Naive thymus-derived CD8-positive, alpha-beta T cell (primary cell): ENCODE measurements at places on chromosomes 7 and 10. TPM values are rescaled to one million over a fixed set of nuclear protein-coding genes. Genes with fewer than 3 reads are reported as not detected.

Gene SFRP5
- total RNA-seq, result 13.6 TPM

Gene PTN
- total RNA-seq, result not detected

Gene CASTOR2
- 7.7 TPM for total RNA-seq

Gene HECW1
- not detected for total RNA-seq

Gene OPN4
- not detected for total RNA-seq

Gene IGFBP3
- 10.4 TPM for total RNA-seq

GRCh38 chr7:89458114-89458513 is 662.6 kb upstream of the TEX47 start:
- no peaks in the 10 kb centered on the region for H3K36me3 ChIP-seq
- DNase-seq, result no peak
- no peaks in the 10 kb centered on the region for H3K27me3 ChIP-seq
- H3K27ac ChIP-seq, result no peak overlapping the region
- no peak overlapping the region for H3K4me3 ChIP-seq

GRCh38 chr10:61066661-61067344 is 122.8 kb upstream of the RHOBTB1 start:
- DNase-seq, result no peak
- H3K36me3 ChIP-seq, result no peaks in the 10 kb centered on the region
- no peak overlapping the region for H3K4me3 ChIP-seq

DNA sequence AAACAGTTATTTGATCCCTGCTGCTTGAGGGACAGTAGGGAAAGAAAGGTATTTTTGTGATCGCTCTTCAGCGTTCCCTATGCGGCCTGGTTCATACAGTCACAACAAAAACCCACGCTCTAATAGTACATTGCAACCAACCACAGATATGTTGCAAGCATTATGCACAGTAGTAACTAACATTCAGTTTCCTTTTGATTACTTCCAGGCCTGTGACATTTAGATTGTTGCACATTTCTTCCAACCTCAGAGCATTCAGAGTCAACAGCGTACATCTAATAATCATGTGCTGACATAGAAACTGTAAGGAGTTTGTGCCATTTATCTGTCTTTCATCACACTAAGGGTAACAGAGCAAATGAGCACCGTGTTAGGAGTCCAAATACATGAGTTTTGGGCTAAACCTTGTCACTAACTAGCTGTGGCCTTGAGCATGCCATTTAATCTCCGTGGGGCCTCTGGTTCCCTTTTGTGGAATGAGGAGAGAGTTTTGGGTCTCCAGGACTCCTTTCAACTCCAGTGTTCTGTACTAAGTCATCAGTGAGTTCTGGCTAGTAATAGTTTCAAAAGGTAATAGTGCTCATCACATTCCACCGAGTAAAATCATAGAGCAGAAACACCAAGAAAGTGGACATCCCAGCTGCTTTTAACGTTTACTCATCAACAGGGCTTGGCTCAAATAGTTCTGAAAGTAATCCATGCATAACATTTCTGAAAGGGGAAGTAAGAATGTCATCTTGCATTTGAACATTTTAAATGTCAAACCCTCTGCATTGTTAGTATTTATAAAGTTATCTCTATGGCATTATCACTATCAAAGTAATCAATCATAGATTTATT is 99.0 kb upstream of the FZD1 start:
- H3K4me3 ChIP-seq, result no peak overlapping the region
- H3K27ac ChIP-seq, result no peak overlapping the region
- DNase-seq, result no peak
- no peaks in the 10 kb centered on the region for H3K27me3 ChIP-seq
- no peaks in the 10 kb centered on the region for H3K36me3 ChIP-seq
- no peaks in the 10 kb centered on the region for H3K4me1 ChIP-seq

DNA sequence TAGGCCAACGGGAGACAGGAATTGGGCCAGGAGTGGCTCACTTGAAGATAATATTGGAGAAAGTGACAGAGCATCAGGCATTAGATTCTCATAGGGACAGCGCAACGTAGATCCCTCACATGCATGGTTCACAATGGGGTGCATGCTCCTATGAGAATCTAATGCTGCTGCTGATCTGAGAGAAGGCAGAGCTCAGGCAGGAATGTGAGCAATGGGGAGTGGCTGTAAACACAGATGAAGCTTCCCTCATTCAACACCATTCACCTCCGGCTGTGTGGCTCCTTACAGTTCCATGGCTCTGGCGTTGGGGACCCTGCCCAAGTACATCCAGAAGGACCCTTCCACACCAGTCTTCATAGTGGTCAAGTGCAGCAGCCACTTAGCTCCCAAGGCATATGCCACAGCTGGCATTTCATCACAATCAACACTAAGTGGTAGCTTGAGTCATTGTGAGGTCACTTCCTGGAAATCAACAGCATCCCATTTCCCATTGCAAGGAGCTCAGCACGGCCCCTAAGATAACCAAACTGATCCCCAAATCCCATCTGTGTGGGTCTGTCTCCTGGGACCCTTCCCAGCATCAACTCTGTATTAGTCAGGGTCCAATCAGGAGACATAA is 174.5 kb downstream of the TPST1 start:
- H3K4me3 ChIP-seq, result no peak overlapping the region
- H3K27me3 ChIP-seq, result no peaks in the 10 kb centered on the region
- no peak for DNase-seq
- H3K36me3 ChIP-seq, result peaks cover 30% of the 10 kb centered on the region
- no peaks in the 10 kb centered on the region for H3K4me1 ChIP-seq

DNA sequence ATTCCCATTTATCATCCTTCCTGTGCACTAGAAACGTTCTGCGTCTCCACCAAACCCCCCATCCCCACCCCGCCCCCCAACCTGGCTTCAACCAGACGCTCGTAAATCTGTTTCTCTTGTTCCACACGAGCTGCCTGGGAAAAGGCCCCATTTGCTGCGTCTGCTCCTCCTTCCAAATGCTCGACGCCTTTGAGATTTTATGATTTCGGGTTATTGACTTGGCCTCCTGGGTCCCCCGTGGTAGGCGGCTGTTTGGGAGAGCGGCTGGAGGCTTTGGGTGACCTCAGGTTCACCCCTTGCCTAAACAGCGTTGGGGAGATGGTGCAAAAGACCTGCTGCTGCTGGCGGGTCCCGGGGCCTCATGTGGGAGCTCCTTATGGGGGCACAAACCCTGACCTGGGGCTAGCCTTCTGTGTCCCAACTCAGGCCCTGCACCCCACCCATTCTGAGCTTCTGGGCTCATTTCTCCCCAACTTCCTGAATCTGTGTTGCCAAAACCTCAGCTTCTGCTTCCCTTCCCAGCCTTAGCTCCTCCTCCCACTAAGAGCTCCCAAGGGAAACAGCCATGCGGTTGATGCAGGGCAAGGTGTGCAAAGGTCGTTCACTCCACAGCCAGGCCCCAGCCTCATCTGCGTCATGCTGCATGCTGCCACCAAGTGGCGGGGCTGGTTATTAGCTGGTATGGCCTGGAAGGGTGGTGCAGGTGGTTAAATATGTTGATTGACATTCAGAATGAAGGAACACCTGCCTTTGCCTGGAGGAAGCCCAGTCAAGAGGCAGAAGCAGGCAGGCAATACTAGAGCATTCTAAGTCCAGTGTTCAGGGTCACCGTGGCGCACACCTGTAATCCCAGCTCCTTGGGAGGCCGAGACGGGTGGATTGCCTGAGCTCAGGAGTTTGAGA is 49.1 kb upstream of the ELN start:
- no peak for DNase-seq
- peaks cover 3% of the 10 kb centered on the region for H3K27me3 ChIP-seq
- no peaks in the 10 kb centered on the region for H3K36me3 ChIP-seq
- H3K4me3 ChIP-seq, result no peak overlapping the region
- no peak overlapping the region for H3K27ac ChIP-seq
- peaks cover 3% of the 10 kb centered on the region for H3K4me1 ChIP-seq

DNA sequence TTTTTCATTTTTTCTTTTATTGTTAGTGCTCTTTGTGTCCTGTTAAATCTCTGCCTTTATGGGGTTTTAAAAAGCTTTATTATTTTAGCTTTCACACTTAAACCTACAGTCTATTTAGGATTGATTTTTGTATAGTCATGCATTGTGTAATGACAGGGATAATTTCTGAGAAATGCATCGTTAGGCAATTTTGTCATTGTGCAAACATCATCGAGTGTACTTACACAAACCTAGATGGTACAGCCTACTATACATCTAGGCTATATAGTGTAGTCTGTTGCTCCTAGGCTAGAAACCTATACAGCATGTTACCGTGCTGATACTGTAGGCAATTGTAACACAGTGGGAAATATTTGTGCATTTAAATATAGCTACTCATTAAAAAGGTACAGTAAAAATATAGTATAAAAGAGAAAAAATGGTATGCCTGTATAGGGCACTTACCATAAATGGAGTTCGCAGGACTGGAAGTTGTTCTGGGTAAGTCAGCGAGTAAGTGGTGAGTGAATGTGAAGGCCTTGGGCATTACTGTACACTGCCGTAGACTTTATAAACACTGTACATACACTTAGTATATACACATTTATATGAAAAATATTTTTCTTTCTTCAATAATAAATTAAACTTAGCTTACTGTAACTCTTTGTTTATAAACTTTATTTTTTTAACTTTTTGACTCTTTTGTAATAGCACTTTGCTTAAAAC is 16.0 kb downstream of the UBE2D1 start:
- H3K27ac ChIP-seq, result no peak overlapping the region
- H3K36me3 ChIP-seq, result peaks cover 6% of the 10 kb centered on the region
- peaks cover 68% of the 10 kb centered on the region for H3K4me1 ChIP-seq
- no peak overlapping the region for H3K4me3 ChIP-seq

- H3K27ac ChIP-seq, result no peak overlapping the region
- DNase-seq, result no peak
- no peak overlapping the region for H3K4me3 ChIP-seq
- no peaks in the 10 kb centered on the region for H3K27me3 ChIP-seq
- H3K36me3 ChIP-seq, result no peaks in the 10 kb centered on the region
These were observed 184.7 kb upstream of the PCDH15 start for GRCh38 chr10:54985732-54986131.

DNA sequence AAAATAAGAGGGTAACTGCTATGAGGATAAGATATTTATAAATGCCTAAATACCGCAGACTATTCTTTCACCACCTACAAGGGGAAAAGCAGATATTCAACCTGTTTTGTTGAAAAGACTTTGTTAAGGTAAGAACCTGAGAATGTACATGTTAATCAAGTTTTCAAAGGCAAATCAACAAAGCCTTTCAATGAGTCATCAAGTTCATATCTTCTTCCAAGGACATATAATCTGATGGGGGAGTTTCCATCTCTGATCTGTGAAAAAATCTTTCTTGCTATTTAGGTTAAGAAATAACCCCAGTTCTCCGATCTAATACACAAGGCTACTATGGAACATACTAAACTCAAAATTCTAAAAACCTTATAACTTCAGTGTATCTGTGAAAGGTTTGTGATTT is 40.0 kb upstream of the ANLN start:
- no peak for DNase-seq
- H3K27ac ChIP-seq, result no peak overlapping the region
- no peak overlapping the region for H3K4me3 ChIP-seq
- no peaks in the 10 kb centered on the region for H3K27me3 ChIP-seq
- H3K4me1 ChIP-seq, result no peaks in the 10 kb centered on the region
- no peaks in the 10 kb centered on the region for H3K36me3 ChIP-seq

- peaks cover 5% of the 10 kb centered on the region for H3K36me3 ChIP-seq
- H3K4me1 ChIP-seq, result no peaks in the 10 kb centered on the region
- H3K27ac ChIP-seq, result no peak overlapping the region
- no peak overlapping the region for H3K4me3 ChIP-seq
- H3K27me3 ChIP-seq, result peaks cover 27% of the 10 kb centered on the region
These were observed 475 bp downstream of the NEUROD6 start for GRCh38 chr7:31340051-31340450.

DNA sequence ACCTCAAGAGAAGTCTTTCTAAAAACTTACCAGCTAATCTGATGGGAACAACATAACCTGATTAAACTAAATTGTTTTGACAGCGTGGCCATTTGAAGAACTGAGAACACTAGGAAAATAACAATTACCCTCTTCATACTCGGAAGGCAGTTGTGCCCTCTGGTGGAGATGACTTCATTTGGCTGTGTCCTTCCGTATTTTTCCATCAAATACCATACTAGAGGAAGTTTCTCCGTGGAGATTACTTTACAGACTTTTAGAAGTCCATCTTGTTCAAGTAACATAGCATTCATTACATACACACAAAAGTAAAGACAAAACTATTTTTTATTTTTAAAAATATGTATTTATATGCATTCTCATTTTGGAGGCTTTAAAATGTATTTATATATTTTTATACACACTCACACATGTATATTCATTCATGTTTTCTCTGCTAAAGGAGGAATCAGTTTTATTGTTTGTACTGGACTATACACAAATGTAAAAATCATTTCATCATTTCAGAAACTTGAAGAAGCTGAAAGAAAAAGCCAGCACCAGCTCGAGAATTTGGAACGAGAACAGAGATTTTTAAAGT is 25.2 kb downstream of the SMNDC1 start:
- peak overlapping the region; percentile 31 for H3K27ac ChIP-seq
- H3K4me1 ChIP-seq, result peaks cover 15% of the 10 kb centered on the region
- no peak overlapping the region for H3K4me3 ChIP-seq
- H3K36me3 ChIP-seq, result no peaks in the 10 kb centered on the region

DNA sequence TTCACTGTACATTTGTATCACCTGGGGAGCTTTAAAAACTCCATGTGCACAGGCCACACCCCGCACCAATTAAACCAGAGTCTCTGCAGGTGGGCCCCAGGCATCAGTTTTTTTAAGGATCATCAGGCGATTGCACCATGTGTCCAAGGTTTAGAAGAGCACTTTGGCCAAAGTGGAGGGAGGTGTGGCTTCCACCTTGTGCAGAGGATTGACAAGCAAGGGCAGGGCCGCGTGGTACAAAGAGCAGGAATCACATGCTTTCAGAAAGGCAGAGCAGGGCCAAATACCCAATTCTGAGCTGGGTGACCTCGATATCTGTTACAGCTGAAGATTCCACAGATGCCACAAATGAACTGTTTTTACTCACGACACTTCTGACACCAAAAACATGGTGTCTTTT is 52.4 kb downstream of the NOC3L start:
- H3K27ac ChIP-seq, result no peak overlapping the region
- DNase-seq, result no peak
- H3K4me1 ChIP-seq, result no peaks in the 10 kb centered on the region
- H3K27me3 ChIP-seq, result peaks cover 28% of the 10 kb centered on the region
- no peak overlapping the region for H3K4me3 ChIP-seq

GRCh38 chr7:27031289-27032172 is 64.3 kb downstream of the HOXA1 start:
- H3K36me3 ChIP-seq, result no peaks in the 10 kb centered on the region
- H3K27ac ChIP-seq, result peak overlapping the region; percentile 76
- H3K4me1 ChIP-seq, result peaks cover 11% of the 10 kb centered on the region
- no peaks in the 10 kb centered on the region for H3K27me3 ChIP-seq
- H3K4me3 ChIP-seq, result peak overlapping the region; percentile 13

DNA sequence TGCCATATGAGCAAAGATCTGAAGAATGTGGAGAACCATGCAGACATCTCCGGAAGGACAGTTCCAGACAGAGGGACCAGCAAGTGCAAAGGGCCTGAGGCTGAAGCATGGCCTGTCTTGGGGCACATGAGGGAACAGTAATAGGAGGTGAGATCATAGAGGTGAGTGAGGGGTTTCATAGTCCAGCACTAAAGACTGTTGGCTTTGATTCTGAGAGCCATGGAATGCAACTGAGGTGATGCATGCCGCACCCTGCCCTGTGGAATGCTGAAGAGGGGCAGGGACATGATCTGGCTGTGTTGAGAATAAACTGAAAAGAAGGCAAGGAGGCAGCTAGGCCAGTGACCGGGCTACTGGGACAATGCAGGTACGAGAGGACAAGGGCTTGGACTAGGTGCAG is 253.1 kb upstream of the KLF14 start:
- H3K27ac ChIP-seq, result peak overlapping the region; percentile 84
- H3K4me1 ChIP-seq, result peaks cover 46% of the 10 kb centered on the region
- no peaks in the 10 kb centered on the region for H3K36me3 ChIP-seq
- H3K27me3 ChIP-seq, result no peaks in the 10 kb centered on the region
- DNase-seq, result no peak
- no peak overlapping the region for H3K4me3 ChIP-seq

- no peaks in the 10 kb centered on the region for H3K36me3 ChIP-seq
- H3K27ac ChIP-seq, result no peak overlapping the region
- DNase-seq, result no peak
- H3K4me3 ChIP-seq, result no peak overlapping the region
- no peaks in the 10 kb centered on the region for H3K4me1 ChIP-seq
- peaks cover 1% of the 10 kb centered on the region for H3K27me3 ChIP-seq
These were observed 27.4 kb upstream of the GOLGA7B start for GRCh38 chr10:97822261-97822687.
